M059J (cell line): ENCODE measurements at places on chromosomes 5 and 9. TPM values are rescaled to one million over a fixed set of nuclear protein-coding genes. Genes with fewer than 3 reads are reported as not detected.

DNA sequence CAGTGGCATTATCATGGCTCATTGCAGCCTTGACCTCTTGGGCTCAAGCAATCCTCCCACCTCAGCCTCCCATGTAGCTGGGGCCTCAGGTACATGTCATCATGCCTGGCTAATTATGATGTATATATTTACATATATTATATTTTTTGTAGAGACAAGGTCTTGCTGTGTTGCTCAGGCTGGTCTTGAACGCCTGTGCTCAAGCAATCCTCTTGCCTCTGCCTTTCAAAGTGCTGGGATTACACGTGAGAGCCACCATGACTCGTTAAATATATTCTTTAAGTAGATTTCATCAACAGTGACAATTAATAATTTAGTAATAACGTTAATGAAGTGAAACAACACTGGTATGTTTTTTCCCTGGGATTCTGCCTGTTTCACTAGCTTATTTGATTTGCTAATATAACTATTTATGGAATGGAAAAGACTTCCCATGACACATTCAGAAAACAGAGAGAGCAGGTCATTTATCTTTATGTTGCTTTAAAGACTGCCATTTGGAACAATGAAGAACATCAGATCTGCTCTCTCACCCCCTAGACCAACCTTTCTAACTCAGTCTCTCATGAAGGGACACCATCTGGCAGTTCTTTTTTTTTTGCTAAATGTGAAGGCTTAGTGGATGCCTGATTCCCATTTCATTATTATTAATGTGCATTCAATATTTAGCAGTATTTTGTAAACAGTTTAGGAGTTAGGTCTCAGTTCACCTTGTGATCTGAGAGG, 295.6 kb downstream of the KIF4B start:
- DNase-seq, result no peak

- DNase-seq, result peak; percentile 22
Measured at GRCh38 chr9:130663258-130663976, 977 bp upstream of the PRDM12 start.

DNA sequence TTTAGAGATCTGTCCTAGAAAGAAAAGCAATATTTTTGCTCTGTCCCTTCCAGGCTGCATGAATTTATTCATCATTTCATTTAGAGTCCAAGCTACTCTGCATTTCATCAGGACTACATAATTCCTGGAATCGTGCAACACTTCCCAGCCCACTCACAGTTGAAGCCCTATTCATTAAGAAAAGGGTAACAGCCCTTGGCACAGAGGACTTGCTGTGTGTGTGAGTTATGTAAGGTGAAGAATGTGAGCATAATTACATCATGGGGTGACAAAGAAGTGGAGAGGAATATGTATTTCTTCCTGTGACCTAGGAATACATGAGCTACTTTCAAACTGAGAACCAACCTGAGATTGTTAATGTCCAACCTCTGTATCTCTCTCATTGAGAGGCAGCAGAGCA, 317.4 kb downstream of the ARHGEF28 start:
- no peak for DNase-seq

- DNase-seq, result no peak
Measured at GRCh38 chr9:35774907-35775635, 16.3 kb upstream of the NPR2 start.

DNA sequence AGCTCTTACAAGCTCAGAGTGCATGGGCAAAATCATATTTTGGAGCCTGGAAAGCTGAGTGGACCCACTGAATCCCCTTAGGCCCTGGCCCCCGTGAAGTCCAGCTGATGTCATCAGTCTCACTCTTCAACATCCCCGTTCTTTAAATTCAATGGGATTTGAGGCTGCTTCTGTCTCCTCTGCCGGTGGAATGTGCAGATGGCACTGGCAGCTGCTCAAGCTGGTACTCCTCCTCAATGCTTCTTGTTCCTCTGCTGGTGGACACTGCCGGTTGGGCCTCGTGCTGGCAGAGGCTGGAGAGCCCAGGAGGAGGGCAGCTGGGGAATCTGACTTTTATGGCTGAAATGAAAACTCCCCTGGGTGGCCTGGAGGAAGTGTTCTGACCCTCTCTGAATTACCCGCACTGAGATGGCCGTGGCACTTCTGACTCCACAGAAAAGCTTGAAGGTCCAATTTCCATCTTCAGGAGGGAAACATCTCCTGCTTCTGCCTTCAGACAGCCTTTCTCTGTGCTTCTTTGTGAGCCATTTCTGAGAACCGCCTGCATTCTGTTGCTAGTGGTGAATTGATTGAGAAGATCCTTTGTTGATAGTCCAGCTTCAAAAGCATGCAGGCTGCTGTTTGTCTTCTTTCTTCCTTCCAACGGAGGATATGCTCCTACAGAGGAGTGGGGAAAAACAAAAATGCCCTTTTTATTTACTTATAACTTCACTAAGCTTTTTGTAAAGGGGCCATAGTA, 298.9 kb downstream of the TMEM38B start:
- DNase-seq, result no peak

DNA sequence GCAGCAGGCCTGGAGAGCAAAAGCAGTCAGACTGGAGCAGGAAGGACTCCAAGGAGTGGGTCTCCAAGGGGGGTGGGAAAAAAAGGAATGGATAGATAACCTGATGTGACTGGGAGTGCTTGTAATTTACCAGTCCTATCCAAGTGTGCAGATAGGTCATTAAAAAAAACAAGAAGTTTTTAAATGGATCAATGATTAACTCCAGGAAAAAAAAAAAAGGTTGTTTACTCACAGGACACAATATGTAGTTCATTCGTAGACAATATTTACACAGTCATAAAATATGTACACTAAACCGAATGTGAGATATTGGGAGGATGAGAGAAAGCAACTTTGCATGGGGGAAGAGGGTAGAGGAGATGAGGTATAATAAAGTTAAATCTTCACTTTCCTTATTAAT, 20.4 kb downstream of the ZBTB5 start:
- no peak for DNase-seq

- DNase-seq, result peak; percentile 77
Measured at GRCh38 chr9:121945281-121945680, 147.8 kb downstream of the TTLL11 start.

DNA sequence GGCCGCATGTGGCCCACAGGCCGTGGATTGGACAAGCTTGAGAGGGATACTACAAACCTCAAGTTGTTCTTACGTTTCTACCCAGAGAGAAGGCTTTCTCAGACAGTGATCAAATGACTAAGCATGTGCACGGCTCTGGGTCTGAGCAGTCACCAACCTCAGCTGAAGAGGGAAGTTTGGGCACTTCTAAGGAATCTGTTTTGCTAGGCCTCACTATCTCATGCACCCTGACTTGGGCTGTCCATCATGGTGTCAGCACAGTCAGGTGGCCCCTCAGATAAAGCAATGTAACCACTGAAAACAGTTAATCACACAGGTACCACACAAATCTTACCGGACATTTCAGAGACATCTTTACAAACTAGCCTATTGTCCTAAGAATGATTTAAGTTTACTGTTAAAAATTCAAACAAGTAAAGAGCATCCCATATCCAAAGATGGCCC, 24.6 kb downstream of the CSF2 start:
- peak; percentile 60 for DNase-seq

Gene HTR4
- total RNA-seq, result not detected in 2 replicates

Gene CATSPER3
- not detected in 2 replicates for total RNA-seq

Gene OR5C1
- not detected in 2 replicates for total RNA-seq

Gene MARVELD2
- total RNA-seq, result 4.1 and 5.7 TPM in 2 replicates

Gene ACOT12
- not detected in 2 replicates for total RNA-seq

Gene TRAF1
- total RNA-seq, result 4.9 and 5.7 TPM in 2 replicates

Gene SLC36A2
- not detected in 2 replicates for total RNA-seq

Gene STPG3
- total RNA-seq, result not detected in 2 replicates
